AG20443 (cell line): ENCODE measurements at places on chromosomes 5 and 9.

- DNase-seq = no peak
These were observed 35.2 kb upstream of the PLEKHG4B start for GRCh38 chr5:56561-57290.

DNA sequence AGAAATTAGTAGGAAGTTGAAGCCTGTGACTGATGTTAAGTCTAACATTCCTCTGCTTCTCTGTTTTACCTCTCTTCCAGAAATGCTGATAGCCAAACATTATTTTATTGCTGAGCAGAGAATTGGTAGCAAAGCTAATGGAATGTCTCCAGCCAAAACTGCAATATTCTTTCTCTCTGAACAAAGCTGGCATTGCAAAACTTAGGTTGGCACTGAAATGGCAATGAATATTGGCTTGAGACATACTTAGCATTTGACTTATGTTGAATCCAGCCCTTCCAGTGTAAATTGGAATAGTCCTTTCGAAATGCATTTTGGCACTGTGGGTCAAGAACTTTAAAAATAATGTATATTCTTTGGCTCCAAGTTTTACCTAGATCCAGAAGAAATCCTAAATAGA, 21.1 kb downstream of the FAF2 start:
- no peak for DNase-seq

GRCh38 chr5:159178978-159179377, 30.4 kb downstream of the RNF145 start:
- peak; percentile 74 for DNase-seq

- no peak for DNase-seq
These were observed 2.5 kb downstream of the PHF2 start for GRCh38 chr9:93578844-93579243.

GRCh38 chr5:54820346-54821134, 164.9 kb downstream of the ESM1 start:
- DNase-seq = peak; percentile 43

DNA sequence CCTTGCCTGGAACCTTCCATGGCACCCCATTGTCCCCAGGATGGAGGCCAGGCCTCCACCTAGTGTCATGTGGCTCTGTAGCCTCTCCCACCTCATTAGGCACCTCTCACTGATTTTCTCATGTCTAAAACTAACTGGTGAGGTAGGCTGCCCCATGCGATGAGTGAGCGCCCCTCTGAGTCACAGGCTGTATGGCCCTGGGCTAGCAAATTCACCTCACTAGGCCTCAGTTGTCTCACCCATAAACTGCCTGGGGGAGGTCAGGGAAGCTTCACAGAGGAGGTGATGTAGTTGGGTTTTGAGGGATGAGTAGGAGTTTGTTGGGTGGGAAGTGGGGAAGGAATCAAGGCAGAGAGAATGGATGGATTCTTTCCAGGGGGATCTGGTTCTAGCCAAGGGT, 8.8 kb downstream of the RXRA start:
- DNase-seq = no peak

DNA sequence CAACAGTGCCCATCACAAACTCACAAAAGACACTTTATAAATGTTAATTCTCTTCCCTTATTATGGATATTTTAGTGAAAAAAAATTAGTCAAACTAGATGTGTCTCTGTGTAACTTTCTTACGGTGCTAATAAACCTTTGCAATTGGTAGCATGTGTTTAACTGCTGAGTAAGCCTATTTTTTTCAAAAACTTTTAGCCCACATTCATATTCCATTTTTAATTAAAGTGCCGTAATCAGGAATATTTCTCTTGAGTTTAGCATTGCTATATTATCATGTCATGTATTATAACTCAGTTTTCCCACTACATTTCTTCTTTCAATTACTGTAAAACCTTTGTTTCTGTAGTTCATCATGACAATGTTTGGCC, 51.4 kb downstream of the FYB1 start:
- DNase-seq = no peak

GRCh38 chr5:128854931-128855330, 110.4 kb upstream of the SLC27A6 start:
- DNase-seq = no peak

GRCh38 chr5:157038568-157039187, 20.2 kb downstream of the HAVCR1 start:
- no peak for DNase-seq

- no peak for DNase-seq
These were observed 101.6 kb upstream of the FSD1L start for GRCh38 chr9:105346273-105346672.

DNA sequence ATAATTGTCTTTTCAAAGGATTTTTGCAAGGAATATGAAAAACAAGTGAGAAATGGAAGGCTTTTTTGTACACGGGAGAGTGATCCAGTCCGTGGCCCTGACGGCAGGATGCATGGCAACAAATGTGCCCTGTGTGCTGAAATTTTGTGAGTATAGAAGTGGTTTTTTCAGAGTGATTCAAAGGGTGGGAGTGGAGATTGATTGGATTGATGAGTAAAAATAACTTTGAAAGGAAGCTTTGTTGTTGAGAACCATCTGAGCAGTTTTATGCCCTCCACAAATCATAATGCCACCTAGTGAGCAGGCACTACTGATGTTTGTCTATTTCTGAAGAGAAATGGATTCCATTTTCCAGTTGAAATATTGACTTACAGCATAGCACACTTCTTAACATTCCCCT, 30.6 kb downstream of the SPINK5 start:
- no peak for DNase-seq

GRCh38 chr5:154356958-154357357, 88.8 kb upstream of the SAP30L start:
- DNase-seq = no peak
